Heart left ventricle (tissue), 16 donors: ENCODE measurements at places on chromosomes 4 and X.
A peak's percentile ranks its signal among the peaks of the same experiment; 100 is the strongest.

GRCh38 chr4:89929425-89930159 is 34.9 kb downstream of the MMRN1 start:
- DNase-seq = no peak

GRCh38 chr4:41569961-41570360 is 32.0 kb downstream of the LIMCH1 start:
- peak; percentile 59 for DNase-seq

DNA sequence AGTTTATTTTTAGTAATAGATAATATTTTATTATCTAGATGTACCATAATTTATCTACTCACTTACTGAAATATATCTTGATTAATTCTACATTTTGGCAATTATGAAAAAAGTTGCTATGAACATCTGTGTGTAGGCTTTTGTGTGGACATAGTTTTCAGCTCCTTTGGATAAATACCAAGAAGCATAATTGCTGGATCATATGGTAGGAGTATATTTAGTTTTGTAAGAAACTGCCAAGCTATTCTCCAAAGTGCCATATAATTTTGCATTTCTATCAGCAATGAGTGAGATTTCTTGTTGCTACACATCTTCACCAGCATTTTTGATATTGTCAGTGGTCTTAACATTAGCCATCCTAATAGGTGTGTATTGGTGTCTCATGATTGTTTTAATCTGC is 882.6 kb upstream of the GRIA3 start:
- DNase-seq = no peak

GRCh38 chr4:172813359-172813923 is 355.2 kb upstream of the GALNT7 start:
- no peak for DNase-seq

DNA sequence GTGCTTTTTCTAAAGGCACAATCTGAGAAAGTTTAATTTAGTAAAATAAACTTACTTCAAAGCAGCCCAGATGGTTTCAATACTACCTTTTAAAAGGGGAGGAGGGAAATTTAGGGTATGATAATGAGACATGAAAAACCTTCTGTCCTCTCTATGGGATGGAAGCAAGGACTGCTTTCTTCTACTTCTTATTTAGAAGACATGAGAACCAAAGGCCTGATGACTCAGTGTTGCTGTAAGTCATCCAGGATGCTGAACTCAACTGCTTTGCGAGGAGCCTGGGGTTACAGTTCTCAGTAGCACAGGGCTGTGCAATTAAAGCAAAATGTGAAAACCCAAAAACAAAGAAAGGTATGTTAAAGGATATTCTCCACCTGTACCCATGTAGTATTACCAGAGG is 140.8 kb upstream of the EDNRA start:
- DNase-seq = no peak

- DNase-seq = no peak
These were observed 35.8 kb upstream of the TNIP3 start for GRCh38 chr4:121199742-121200561.

- no peak for DNase-seq
These were observed 27.7 kb upstream of the MOB1B start for GRCh38 chr4:70874268-70875156.

DNA sequence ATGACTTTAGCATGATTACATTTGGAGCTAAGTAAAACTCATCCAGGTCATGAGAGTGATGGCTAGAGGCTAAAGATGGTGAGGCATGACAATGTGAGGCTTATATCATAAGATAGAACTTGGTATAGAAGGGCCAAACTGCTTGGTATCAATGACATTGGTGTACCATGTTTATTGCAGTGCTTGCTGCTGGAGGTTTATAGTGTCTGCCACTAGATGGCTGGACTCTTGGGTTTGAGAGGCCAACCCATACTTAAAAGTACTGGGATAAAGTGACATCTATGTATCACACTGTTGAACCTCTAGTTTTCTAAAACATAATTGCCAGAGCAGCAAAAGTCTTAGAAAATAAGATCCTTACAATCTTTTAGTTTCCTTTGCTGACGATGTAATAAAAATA is 83.0 kb upstream of the TACR3 start:
- DNase-seq = no peak

DNA sequence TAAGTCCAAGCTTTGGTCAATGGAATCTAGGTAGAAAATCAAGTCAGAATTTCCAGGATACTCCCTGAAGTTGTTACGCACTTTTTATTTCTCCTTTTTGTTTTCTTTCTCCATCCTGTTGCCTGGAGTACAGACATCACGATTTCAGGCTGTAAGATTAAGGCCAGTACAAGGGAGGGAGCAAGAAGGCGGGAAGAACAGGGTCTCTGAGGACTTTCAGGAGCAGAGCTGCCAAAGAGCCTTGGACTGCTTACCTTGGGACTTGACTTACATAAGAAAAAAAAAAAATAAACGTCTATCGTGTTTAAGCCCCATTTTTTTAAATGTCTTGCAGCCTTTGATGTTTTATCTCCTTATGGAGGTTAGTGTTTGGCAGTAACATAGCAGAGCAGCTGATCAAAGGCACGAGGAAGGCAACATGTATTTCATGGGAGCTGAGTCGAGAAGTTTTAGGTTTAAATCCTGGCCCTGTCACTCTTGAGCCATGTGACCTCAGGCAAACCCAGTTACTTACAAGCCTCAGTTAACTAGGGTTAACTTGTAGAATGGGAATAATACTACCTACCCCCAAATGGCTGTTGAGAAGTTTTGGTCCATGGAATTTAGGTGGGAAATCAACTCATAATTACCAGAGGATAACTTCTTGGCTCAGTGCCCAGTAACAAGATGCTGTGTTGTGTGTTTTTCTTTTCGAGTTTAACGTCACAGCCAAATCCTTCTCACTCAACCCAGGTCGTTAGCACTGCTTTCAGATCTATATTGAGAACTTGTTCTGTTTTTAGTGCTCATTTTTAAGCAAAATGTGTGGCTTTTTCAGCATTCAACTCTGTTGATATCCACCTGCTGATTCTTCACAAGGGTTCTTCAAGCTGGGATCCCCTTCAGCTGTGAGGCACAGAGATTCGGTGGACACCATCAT is 106.8 kb downstream of the CLNK start:
- no peak for DNase-seq

- DNase-seq = peak; percentile 21
These were observed 13.6 kb downstream of the SLC25A6 start for GRCh38 chrX:1378306-1378759.

DNA sequence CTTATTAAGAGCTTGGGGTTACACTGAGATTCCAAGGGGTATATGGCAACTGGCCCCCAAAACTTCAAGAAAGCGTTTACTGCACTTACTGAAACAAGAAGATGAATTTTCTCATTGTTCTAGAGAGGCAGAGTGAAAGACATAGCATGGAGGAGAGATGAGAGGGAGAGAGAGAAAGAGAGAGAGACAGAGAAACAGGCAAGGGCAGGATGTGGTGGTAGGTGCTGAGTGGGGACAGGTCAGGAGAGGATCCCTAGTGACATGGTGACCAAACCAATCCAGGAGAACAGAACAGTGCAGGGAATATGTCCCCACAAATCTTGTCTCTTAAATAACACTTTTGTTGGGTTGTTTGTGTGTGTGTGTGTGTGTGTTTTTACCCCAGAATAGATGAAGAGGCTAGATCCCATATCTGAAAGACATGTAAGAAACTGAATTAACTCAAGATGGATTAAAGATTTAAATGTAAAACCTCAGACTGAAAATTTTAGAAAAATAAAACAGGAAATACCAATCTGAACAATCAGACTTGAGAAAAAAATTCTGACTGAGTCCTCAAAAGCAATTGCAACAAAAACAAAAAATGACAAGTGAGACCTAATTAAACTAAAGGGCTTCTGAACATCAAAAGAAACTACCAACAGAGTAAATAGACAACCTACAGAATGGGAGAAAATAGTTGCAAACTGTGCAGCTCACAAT is 202.2 kb downstream of the QDPR start:
- DNase-seq = no peak

GRCh38 chr4:110033355-110034025 is 120.8 kb downstream of the EGF start:
- DNase-seq = no peak

- DNase-seq = no peak
These were observed 258.4 kb downstream of the PPARGC1A start for GRCh38 chr4:23631255-23631950.

- no peak for DNase-seq
These were observed 296.1 kb downstream of the TLL1 start for GRCh38 chr4:166169111-166169510.

DNA sequence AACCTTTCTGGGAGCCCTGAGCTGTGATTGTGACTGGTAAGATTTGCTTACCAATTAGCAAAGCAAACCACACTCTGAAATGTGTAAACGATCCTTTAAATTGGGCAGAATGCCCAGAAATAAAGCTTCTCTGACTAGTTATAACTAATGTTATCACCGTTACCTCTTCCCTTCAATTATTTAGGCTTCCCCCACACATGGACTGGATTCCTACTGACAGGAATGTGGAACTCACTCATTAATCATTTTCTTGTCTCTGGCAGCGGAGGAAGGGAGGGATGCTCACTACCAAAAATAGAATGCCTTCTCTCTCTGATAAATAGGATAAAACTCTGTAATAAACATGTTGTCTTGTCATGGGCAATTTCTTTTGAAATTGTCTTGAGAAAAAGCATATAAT is 25.3 kb upstream of the NWD2 start:
- DNase-seq = no peak

GRCh38 chr4:680928-681645 is 6.7 kb downstream of the MYL5 start:
- DNase-seq = peak; percentile 81

GRCh38 chrX:132216283-132216682 is 3.0 kb downstream of the RAP2C start:
- DNase-seq = no peak

DNA sequence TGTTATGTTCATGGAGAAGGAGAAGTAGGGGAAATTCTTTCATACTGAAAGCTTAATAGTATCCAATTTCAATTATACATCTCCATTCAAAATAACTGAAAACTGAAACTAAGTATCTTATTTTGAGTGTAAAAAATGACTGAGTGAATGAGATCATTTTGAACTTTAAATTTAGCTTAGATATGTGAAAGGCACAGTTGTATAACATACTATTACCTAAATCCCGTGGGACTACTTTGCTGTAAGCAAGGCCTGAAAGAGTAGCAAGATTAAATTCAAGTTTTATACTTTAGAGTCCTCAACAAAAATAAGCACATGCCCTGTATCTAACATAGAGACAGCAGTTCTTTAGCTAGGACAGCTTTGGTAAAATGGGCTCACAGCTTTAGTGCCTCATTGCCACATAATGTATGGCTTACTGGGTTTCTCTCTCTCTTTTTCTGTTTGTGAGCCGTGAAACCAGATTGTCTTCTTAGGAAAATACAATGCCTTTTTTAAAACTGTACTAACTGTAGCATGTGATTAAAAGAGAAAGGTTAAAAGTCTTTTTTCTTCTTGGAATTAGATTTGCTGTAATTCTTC is 43.2 kb downstream of the GSTCD start:
- DNase-seq = no peak

DNA sequence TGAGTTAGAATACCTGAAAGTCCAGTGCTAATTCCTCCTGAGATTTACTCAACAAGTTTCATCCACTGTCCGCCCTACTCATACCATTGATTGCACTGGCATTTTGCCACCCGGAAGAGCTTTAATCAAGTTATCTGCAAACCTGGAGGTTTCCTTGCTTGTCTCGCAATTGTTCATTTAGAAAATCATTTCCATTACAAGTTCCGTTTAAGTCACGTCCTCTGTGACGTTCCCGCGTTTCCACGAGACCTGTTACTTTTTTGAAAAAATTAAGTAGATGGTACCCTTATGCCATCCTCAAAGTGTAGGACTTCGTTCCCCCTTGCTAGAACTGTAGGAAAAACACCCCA is 761 bp upstream of the FRYL start:
- DNase-seq = no peak

DNA sequence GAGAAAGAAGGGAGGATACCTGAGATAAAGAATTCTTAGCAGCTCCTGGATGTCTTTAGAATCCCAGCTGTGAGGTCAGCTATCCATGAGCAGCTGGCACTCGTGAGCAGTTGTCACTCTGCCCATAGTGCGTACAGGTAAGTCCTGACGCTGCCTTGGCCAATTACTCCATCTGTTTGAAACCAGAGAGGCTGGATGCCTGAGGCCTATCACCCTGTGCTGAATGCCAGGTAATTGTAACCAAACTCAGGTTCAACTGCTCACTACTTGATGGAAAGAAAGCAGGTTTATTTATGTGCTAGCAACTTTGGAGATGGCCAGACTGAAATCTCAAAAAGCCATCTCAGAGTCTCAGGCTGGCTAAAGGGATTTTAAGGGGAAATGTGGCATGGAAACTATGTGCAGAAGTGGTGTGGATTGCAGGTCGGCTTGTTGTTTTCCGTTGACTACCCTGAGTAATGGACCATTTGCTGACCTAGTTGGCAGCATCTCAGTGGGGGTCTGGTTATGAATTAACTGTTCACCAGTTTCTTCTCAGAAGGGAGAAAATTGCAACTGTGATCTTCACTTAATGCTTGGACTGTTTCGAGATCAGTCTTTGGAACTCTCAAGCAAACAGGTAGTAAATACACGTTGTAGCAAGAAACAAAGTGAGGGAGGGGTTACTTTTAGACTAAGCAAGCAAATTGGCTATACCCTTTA is 1614.0 kb upstream of the PCDH10 start:
- no peak for DNase-seq

DNA sequence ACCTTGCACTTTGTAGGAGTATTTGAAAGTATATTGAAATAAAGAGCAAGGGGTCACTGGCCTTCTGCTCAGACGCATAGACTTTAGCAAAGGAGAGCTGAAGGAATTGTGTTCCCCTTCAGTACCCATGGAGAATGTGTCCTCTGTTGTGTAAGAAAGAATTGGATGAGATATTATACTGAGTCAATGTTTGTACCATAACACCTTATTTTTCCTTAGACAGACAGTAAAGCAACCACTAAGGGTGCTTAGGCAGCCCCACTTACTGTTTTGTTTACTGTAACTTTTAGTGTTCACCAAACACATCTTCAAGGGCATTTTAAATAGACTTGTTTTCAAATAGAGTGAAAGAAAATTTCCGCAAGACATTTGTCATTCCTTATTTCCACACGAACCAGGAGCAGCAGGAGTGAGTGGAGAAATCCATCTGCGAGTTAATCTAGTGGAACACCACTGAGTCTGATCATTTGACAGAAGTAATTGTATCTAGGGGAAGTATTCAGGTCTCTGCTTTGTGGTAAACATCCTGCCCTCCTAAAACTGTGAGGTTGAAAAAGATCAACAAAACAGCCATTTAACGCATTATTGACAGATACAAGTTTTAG is 89.5 kb downstream of the SLIT2 start:
- no peak for DNase-seq

DNA sequence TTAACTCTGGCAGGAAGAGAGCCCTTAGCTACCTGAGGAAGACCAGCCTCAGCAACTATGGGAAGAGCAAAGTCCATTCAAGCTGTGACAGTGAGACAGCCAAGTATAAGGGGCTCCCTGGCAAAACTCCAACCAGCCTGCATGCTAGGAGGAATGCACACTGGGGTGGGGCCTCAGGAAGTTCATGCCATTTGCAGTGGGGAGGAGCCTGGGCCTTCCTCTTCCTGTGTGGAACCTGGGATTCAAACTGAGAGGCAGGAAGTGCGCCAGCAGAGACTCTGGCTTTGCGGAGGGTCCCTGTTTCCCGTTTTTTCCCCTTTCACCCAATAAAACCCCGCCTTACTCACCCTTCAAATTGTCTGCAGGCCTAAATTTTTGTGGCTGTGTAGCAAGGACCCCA is 33.0 kb downstream of the TFDP3 start:
- no peak for DNase-seq

GRCh38 chr4:73964862-73965611 is 16.8 kb downstream of the PF4 start:
- no peak for DNase-seq

- DNase-seq = no peak
These were observed 103.0 kb upstream of the KLF3 start for GRCh38 chr4:38560768-38561558.
